ENCODE measurements at places on chromosomes 7 and 10.

GRCh38 chr7:158695726-158696452, 8.7 kb downstream of the NCAPG2 start:
- DNase-seq, result no peak

DNA sequence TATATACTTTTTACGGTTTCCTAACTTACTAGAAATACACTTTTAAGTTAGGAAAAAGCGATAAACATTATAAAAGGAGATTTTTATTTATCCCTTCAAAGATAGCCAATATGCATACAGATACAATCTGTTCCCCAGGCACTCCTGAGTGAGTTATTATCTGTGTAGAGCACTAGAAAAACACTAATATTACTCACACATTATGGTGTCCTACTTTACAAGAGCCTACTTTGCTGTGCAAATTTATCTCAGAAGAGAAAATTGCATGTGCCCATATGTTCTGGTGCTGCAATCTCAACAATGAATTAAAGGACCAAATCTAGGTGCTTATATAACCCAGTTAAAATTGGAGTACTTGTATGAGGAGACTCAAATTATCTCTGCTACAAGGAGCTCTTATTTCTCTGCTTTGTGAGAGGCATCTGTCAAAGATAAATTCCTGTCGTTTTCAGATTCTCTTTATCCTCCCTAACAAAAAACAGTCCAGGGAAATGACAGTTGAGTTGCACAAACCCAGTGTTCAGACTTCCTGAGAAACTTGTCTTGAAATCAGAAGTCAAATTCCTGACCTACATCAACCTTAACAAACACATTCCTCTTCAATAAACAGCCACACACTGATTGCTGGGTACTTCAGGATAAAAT, 28.9 kb downstream of the CPA1 start:
- DNase-seq, result no peak

DNA sequence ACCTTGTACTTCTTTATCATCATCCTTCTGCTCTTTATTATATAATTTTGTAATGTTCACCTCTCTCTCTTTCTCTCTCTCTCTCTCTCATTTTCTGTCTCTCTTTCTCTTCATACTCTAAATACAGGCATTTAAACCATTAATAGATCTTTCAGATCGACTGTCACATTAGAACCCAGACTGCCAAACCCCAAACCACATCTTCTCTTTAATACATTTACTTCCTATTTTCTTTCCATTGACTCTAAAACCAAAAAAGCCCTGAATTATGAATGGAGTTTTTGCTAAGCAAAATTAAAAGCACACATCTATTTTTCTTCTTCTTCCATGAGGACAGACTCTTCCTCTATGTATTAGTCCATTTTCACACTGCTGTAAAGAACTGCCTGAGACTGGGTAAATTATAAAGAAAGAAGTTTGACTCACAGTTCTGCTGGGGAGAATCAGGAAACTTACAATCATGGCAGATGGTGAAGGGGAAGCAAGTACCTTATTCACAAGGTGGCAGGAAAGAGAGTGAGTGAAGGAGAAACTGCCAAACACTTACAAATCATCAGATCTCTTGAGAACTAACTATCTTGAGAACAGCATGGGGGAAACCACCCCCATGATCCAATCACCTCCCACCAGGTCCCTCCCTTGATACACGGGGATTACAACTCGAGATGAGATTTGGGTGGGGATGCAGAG, 272.7 kb upstream of the MGMT start:
- no peak for DNase-seq

DNA sequence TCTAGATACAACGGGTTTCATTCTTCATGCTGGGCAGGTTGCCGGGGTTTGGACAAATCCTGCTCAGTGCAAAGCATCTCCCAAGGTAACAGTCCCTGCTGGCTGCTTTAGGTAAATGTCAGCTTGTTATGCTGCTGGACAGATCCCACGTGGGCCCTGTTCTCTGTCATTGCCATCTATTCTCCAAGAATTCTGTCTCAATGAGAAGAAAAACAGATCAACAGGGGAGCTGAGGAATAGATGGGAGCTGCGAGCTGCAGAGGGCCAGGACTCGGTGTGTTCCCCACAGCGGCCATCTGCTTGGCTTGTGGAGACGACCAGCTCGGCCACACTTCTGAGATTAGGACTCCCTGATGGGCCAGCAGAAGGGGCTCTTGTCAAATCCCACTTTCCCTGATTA, 235.2 kb downstream of the DPP6 start:
- DNase-seq, result no peak

- no peak for DNase-seq
These were observed 90.6 kb downstream of the MARCHF5 start for GRCh38 chr10:92381543-92381954.

GRCh38 chr7:105279688-105280007, 109.1 kb downstream of the SRPK2 start:
- DNase-seq, result no peak

DNA sequence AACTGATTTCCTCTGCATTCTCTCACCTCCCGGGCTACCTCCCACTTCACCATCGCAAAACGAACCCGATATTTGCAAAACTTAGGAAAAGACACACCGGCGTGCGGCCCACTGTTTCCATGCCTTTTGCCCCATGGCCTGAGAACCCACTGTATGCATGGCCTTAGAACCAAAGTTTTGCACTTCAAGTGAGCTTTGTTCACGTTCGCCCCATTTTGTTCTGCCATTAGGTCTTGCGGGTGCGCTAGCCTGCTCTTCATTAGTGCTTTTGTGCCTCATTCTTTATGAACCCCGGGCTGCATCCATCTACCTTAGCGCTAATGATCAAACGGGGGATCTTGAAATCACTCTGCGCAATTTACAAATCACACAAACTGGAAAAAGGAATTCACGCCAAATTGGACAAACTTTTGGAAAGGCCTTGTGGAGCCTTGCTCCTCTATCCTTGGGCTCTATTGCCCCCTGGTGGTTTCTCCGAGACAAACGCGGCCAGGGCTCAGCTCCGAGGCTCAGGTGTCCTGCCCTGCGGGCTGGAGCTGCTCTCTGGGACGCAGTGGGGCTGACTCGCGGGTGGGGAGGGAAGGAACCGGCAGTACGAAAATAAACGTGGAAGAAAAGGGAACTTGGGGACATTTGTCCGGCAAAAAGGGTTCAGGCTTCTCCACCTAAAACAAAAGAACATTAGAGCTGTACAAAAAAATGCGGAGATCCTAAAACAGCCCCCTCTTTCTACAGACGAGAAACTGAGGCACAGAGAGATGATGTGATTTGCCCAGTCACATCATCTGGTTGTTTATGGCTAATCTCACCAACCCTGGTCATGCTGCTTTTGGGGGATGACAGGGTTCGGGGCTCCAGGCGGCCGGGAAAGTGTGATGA, 300.4 kb upstream of the NFE2L3 start:
- DNase-seq, result peak; percentile 74

DNA sequence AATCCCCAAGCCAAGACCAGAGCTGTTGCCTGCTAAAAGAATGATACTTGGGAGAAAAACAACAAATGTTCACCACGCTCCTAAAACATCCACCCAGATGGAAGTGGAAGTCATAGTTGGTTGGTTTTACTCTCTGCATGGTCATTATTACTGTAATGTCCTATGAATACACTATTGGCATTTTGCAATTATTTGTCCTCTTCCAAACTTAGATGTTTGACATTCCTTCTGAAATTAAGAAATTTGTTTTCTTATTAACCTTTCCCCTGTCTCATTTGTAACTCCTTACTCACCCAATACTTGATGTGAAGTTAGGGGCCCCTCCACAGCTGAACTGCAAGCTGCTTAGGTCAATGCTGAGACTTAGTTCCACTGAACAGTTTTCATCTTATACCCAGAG, 383.3 kb downstream of the INHBA start:
- DNase-seq, result no peak

DNA sequence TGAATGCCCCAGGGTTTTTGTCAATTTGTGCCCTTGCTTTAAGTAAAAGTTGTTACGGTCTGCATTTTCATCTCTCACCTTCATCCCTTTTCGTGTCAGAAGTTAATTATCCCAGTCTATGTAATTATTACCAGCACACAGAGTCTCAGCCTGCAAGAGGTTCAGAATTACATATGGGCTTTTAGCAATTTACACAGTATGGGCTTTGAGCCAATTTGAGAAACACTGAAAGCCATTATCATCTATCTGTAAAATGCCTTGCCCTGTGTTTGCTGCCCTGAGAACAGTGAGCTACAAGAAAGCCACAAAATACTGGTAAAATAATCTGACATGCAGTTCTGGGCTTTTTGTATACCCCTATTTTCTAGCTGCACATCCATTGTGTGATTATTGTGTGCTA, 125.6 kb upstream of the STEAP4 start:
- DNase-seq, result no peak

- no peak for DNase-seq
These were observed 968.7 kb downstream of the GATA3 start for GRCh38 chr10:9023206-9023605.

DNA sequence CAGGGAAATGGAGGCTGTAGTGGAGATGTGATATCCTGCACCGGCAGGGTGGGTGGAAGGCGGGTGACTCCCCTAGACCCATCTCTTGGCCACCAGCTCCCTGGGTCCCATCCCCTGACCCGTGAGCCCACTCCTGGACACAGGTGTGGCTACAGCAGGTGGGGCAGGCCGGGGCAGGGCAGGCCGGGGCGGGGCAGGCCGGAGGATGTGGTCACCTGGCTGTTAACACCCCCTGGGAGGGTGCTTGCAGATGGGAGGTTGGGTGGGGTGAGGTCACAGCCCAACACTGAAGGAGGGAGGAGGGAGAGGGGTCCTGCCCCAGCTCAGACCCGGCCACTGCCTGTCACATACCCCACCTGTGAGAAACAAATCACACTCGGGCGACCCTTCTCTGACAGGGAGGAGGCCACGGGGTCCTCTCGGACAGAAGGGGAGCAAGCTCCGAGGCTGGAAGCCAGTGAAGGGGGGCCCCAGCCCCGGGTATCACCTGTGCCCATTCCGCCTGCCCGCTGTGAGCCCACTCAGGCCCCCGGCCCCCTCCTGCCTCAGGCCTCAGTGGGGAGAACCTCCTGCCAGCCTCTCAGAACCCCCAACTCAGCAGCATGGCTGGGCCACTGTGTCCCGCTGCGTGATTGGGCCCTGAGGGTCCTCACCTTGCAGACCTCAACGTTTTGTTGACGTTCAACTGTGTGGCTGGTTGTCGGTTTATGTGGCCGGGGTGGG, 74.0 kb downstream of the MICALL2 start:
- no peak for DNase-seq

- no peak for DNase-seq
These were observed 193.9 kb upstream of the PHF14 start for GRCh38 chr7:10779465-10780399.

DNA sequence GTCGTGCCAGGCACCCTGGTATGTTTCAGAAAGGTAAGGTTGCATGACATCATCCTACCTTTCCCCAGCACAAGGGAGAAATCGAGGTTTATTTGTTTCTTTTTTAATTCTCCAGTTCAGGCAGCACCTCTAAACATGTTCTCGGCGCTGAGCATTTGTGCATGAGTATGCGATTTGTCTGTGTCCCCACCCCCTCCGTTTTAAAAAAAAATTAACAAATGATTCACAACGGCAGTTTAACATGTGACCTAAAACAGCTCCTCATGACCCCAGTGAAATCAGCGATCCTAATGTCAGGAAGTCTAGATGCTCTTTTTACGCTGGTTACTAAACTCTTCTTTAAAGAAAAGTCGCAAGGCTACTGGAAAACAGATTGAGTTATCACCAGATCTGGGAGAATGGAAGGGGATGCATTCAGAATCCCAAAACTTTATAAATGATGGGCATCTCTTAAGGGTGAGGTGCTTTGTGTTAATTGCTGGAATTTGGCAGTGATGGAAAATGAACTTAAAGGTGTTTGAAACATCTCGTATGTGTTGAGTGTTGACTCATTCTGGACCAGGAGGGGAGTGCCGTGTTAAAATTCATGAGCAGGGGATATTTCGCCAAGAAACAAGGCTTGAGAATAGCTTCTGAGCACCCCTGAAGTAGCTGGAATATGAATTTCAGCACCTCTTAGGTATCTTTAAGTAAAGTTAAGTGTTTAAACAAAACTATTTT, 106.8 kb upstream of the PDCD4 start:
- DNase-seq, result no peak

DNA sequence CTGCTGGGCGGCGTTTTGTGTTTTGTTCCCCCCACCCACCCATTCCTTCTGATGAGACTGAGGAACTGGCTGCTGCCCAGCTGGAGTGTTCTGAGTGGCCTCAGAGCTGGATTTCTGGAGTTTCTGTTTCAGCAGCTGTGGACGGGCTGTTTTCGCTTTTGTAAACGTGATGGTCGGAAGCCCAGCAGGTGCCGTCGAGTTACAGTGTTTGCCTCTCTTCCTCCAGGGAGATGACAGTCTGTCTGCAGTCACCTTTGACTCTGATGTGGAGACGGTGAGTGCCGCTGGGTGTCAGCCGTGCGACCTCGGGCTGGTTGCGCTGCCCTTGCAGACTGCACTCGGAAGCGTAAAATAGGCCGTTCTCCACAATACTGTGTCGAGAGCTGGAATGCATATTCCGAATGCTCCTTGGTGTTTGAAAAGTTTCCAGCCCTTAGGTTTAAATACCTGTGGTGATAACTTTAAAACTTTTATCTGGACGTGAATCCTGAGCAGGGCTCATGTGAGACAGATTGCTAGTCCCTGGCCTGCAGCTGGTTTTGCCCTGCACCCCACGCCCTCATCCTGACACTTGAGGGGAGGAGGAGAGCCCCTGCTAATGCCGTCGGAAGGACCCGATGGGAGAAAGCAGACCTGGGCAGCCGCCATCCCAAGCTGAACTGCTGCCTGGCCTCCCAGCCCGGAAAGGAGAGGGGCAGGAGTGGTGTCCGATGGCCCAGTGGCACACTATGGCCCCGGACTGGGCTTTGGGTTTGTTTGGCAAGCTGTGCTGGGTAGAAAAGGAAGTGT, 8.3 kb downstream of the IQCE start:
- DNase-seq, result no peak

DNA sequence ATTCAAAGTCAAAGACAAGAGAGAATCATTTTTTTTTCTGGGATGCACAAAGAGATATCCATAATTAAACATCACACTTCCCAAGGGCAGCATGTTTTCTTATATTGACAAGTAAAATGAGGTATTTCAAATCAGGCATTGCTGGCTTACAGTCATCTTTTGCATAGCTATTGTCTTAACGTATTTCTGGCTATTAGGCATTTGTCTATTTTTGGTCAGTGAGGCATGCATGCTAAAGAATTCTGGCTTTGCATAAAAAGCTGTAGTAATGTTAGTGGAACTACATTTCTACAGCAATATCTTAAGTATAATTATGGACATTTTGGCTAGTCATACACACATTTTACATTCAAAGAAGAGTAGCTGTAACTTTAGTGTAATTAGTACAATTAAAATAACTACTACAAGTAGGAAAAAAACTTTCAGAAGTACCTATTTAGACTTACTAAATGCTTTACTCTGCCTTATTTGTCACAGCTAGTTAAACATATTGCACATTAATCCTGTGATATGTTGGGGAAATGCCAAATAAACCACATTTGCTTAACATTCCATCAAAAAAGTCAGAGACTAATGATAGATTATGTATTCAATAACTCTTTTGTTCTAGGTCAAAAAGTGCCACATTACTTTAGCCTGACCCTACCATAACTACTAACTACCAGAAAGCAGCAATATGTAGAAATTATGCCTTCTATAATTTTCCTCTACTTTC, 76.4 kb downstream of the RELN start:
- DNase-seq, result no peak

GRCh38 chr10:29649561-29650551, 15.1 kb upstream of the SVIL start:
- no peak for DNase-seq

- DNase-seq, result no peak
These were observed 116.9 kb upstream of the PLXDC2 start for GRCh38 chr10:19699299-19699698.

Measured in omental fat pad (tissue), 4 donors.